Activated naive CD8-positive, alpha-beta T cell treated with anti-CD3 and anti-CD28 coated beads, Interleukin-2, amount 50 U/mL, for 16 hours (primary cell): ENCODE measurements at places on chromosomes 6 and 20.

- DNase-seq: no peak
Observed at GRCh38 chr20:32062776-32063170, 10.7 kb downstream of the HCK start.

DNA sequence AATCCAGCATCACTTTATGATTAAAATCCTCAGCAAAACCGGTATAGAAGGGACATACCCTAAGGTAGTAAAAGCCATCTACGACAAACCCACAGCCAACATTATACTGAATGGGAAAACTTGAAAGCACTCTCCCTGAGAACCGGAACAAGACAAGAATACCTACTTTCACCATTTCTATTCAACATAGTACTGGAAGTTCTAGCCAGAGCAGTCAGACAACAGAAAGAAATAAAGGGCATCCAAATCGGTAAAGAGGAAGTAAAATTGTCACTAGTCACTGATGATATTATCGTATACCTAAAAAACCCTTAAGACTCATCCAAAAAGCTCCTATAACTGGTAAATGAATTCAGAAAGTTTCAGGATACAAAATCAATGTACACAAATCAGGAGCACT, 33.3 kb downstream of the BLOC1S5 start:
- no peak for DNase-seq

- DNase-seq: no peak
Observed at GRCh38 chr20:6525447-6526303, 241.8 kb upstream of the BMP2 start.

GRCh38 chr20:63690898-63691710, 5.3 kb upstream of the TNFRSF6B start:
- DNase-seq: no peak

GRCh38 chr6:106090001-106090400, 3.9 kb downstream of the PRDM1 start:
- no peak for DNase-seq

GRCh38 chr20:54368570-54368969, 106.8 kb upstream of the DOK5 start:
- no peak for DNase-seq

DNA sequence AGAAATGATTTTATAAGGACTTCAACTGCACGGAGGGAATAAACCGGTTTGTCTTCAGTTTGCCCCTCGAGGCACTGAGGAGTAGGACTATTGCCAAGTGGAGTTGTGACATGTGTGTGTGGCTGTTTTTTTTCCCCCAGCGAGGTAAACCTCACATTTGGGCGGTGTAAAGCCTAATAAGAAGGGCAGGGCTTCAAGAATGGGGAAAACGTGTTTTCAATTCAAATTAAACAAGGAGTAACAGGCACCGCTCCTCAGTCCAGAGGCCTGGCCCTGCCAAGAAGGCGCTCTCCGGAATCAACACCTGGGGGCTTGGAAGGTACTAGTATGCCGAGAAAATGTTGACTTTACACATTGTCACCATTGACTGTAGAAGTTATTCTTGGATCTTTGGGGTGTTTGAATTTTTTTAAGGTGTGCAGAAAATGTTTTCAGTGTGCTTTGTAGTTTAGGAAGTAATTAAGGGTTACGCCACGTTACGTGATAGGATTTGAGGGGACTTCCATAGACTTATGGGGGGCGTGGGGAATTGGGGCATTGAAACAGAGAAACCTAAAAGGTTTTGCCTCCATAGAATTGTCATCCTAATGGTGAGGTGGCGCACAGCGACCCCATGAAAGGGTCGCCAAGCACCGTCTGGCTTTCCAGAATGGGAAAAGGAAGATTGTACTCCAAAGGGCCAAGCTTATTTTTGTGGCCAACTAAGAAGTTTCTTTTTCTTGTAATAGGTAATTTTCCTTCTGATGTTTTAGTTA, 791 bp downstream of the ADGRG6 start:
- DNase-seq: no peak

DNA sequence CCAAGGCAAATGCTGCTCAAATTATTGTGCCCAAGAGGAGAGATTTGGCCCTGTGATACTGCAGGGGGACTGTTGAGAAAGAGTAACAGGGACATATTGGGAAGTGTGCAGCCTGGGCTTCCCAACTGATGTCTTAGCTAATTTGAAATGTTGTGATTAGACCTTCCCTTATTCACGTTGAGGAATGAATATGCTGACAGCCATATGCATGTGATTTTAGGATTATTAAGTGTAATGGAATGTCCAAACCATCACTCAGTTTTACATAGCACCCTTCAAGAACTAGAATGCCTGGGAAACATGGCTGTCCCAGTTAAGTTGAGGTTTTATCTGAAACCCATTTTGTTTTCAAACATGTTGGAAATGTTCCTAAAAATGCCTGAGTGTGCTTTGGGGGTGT, 81.4 kb downstream of the CARMIL1 start:
- no peak for DNase-seq

DNA sequence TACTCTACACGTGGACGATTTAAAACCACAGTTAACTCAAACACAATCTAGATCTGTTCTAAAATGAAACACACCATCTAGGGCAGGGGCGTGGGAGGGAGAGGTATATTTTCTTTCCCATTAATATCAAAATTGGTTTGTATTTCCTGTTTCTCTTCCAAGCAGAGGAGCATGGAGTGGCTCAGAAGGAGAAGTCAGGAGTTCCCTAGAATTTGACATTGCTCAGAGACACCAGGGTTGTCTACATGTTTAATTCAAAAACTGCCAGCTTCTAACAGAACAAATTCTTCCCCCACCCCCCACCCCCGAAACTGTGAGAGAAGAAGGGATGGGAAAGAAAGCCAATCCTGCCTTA, 2.3 kb downstream of the PREX1 start:
- no peak for DNase-seq

DNA sequence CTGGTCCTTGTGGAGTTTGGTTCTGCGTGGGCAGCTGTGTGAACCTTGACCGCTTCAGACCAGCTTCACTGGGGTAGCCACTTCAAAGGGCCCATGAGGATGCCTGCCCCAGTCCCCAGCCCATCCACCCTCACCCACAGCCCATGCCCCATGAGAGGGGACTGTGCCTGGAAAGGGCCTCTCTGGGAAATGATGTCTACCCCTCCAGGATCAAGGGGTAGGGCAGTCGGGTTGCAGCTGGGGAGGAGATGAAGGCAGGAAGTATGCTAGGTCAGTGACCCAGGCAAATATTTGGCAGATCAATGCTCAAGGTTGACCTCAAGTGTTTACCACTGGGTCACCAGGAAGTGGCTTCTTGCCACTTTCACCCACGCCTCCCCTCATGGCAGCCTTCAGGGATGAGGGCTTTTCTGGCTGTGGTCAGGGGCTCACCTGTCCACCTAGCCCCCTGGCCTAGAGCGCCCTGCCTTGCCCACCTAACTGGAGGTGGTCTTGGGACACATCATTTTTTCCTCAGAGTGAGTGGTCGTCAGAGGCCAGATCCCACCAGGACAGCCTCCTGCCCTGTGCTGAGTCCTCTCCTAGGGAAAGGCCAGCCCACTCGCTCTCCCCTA, 109.5 kb downstream of the SNX5 start:
- DNase-seq: no peak

- no peak for DNase-seq
Observed at GRCh38 chr20:13777171-13777601, 7.5 kb downstream of the ESF1 start.

DNA sequence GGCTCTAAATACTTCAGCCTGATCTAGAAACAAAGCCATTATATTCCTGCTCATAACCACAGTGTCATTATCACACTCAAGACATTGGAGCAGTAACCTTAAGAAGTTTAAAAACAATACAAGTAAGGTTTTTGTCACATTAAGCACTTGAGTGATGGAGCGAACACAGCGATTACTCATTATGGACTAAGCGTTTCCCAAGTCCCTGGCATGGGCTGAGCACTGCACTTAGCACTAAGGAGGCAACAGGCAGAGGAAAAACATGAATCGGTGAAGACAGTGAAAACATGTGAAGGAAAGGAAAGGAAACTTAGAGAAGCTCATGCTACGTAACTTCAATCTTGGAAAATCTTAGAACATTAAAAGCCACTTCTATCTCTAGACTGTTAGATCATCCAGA, 108.7 kb downstream of the SLC24A3 start:
- DNase-seq: no peak
